ENCODE measurements at places on chromosomes 3 and 15. TPM values are rescaled to one million over a fixed set of nuclear protein-coding genes. Genes with fewer than 3 reads are reported as not detected.
A peak's percentile ranks its signal among the peaks of the same experiment; 100 is the strongest.

DNA sequence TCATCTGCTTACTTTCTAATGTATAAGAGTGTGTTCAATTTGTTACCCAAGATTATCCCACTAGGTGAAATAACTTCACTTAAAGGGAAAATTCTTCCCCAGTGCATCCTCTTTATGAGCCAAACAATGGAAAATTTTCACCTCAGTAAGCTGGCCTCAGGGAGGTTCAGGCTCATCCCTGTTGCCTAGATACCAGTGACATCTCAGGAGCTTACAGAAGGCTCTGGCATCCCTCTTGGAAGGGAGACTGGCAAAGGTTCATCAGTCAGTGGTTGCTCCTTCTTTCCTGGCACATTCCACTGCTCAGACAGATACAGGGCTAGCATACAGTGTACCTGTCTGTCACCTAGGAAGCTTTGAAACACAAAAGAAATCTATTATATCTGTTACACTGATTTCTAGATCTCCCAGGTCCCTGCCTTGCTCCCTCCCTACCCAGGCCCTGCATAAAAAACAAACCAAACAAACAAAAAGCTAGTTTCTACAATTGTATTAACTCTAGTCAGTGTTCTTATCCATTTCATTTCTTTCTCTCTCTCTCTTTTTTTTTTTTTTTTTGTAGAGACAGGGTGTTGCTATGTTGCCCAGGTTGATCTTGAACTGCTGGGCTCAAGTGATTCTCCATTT, 1.7 kb downstream of the IP6K2 start:
- H3K4me1 ChIP-seq: peaks cover 40% of the 10 kb centered on the region
- peak overlapping the region; percentile 83 for H3K27ac ChIP-seq
- no peak for DNase-seq
- H3K27me3 ChIP-seq: peaks cover 14% of the 10 kb centered on the region

DNA sequence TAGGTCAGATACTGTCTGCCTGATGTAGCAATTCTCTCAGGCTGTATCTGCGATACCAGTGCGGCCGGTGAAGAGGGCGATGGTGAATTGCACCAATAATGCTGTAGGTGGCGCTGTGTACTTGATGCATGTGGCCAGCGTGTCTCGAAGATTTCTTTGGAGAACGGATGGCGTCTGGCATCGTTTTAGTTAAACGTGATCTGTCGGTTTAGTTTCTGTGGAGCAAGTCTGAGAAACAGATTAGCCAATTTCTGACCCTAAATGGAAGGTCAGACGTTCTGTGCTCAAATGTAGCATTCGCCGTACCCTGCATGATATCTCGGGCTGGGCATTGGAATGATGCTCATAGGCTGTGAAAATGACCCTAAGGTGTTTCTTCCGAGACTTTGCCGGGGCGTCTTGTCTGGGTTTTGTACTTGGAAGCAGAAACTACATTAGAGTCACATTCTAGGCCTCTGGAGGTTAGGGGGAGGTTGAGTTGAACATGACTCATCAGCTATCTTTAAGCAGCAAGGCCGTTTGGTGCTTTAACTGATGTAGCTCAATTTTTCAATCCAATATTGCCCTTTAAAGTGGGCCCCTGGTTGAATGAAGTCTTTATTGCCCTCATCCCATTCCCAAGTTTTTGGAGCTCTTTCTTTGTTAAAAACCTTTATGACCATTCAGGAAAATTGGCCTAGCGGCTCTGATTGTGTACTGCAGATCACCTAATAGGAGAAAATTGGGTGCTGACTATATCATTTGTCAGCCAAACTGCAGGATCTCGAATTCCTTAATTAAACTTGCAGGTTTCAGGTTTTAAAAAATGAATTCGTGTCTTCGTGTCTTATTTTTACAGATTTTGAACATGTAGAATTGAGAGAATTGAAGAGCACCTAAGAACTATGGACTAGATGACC, 80.0 kb downstream of the SQOR start:
- no peaks in the 10 kb centered on the region for H3K36me3 ChIP-seq
- peak; percentile 81 for DNase-seq
- peaks cover 8% of the 10 kb centered on the region for H3K4me1 ChIP-seq
- no peak overlapping the region for H3K27ac ChIP-seq
- no peaks in the 10 kb centered on the region for H3K27me3 ChIP-seq
- no peak overlapping the region for H3K4me3 ChIP-seq

GRCh38 chr3:171895900-171896299, 52.8 kb downstream of the TMEM212 start:
- peaks cover 23% of the 10 kb centered on the region for H3K4me1 ChIP-seq
- no peaks in the 10 kb centered on the region for H3K27me3 ChIP-seq
- H3K4me3 ChIP-seq: no peak overlapping the region
- no peaks in the 10 kb centered on the region for H3K36me3 ChIP-seq
- H3K27ac ChIP-seq: no peak overlapping the region

DNA sequence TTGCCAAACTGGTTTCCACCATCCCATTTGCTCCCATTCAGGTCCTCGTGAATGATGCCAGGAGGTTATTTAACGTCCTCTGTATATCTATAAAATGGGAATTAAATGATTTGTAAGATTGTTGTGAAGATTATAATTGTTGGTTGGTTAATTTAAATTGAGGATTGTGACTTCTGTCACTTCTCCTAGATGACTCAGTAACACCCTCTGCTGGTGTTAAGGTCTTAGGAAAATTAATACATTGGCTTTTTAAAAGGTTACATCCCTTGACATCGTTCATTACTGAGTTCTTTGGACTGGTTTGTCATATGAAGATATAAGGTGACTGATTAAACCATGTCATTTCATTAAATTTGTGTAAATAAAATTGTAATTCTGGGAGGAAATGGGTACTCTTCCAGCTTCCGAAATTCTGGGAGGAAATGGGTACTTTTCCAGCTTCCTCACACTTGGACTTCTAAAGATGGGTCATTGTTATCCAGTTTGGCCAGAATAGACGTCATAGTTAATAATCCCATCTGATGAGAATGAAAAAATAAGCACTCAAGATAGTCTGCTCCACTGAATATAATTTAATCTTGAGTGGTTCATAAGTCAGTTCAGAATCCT, 33.3 kb upstream of the PAQR5 start:
- H3K27ac ChIP-seq: no peak overlapping the region
- no peak overlapping the region for H3K4me3 ChIP-seq
- DNase-seq: no peak
- no peaks in the 10 kb centered on the region for H3K36me3 ChIP-seq
- no peaks in the 10 kb centered on the region for H3K27me3 ChIP-seq

DNA sequence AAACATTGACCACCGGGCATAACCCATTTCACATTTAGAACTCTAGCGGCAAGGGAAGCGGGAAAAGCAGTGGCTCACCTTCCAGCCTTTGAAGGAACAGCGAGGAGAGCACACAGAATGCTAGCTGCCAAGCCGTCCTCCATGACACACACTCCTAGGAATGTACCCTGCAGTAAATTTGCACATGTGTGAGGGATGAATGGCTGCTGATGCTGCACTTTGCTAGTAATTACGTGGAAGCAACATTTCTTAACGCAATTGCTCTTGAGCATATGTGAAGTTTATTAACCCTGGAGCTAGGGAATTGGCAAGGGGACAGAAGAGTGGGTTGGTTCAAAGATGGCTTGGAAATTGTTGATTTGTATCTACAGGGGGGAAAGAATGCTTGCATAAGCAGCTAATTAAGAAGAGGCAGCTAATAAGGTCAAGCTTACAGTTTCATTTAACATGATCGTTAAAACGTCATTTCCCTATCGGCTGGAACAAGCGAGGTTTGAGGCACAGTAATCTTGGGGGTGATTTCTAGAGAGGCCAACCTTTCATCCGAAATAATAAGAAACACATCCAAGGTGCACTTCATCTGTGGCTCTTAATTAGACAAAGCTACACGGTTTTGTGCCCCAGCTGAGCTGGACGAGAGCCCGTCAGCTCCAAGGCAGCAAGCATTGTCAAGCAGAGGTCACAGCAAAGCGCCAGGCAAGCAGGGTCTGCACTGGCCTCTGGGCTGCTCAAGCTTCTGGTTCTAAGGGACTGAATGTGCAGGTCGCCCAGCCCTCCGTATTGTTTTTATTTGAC, 123.4 kb downstream of the CHSY1 start:
- peaks cover 27% of the 10 kb centered on the region for H3K4me1 ChIP-seq
- no peak overlapping the region for H3K4me3 ChIP-seq
- DNase-seq: no peak
- H3K27me3 ChIP-seq: no peaks in the 10 kb centered on the region
- no peak overlapping the region for H3K27ac ChIP-seq

GRCh38 chr3:185272033-185272432, 18.2 kb upstream of the EHHADH start:
- H3K4me1 ChIP-seq: 0 out of 2 replicates have a peak, but pooled peaks cover 2% of the 10 kb centered on the region
- DNase-seq: no peak
- H3K27me3 ChIP-seq: peaks cover 11% of the 10 kb centered on the region

DNA sequence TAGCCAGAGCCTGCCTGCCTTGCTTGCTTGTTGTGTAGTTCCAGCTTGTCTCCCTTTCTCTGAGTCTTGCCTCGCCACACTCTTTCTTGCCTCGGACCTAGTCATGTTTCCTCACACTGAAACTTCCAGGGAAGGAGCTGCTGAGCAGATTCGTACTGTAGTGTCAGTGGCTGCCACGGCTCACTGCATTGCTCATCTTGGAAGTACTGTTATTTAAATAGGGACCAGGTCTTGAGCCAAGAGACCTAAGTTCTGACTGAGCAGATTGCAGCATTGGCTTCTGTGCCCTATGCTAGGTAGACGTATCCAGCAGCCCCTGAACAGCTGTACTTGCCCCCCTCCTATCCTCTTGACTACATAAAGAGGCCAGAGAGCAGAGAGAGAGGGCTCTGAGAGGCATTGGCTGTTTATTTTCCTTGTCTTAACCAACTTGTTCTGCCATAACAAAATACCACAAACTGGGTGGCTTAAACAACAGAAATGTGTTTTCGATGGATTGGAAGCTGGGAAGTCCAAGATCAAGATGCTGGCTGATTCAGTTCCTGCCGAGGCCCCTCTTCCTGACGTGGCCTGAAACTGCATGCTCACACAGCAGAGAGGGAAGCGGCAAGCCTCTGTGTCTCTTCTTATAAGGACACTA, 5.8 kb upstream of the RARRES1 start:
- H3K36me3 ChIP-seq: peaks cover 12% of the 10 kb centered on the region
- peaks cover 6% of the 10 kb centered on the region for H3K27me3 ChIP-seq
- no peak overlapping the region for H3K4me3 ChIP-seq
- no peak overlapping the region for H3K27ac ChIP-seq
- H3K4me1 ChIP-seq: no peaks in the 10 kb centered on the region

- no peak overlapping the region for H3K4me3 ChIP-seq
- no peaks in the 10 kb centered on the region for H3K36me3 ChIP-seq
- DNase-seq: no peak
- no peaks in the 10 kb centered on the region for H3K27me3 ChIP-seq
These were observed 82.0 kb upstream of the SOX2 start for GRCh38 chr3:181629711-181630110.

DNA sequence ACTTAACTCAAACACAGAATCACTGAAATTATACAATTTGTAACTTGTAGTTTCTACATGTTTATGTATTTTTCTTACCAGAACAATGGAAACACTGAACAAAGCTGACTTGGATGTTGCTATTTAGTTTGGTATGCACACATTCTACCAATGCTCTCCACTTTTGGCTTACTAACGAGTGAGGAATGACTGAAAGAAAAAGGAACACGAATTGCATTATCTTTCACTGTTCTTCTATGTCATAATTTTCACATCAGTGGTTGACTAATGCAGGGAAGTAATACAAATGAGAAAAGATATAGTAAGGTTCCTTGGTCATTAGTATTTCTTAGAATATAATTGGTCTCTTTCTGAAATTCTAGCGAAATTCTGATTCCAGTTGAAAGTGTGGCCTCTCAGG, 9.8 kb upstream of the CNTN3 start:
- H3K27me3 ChIP-seq: no peaks in the 10 kb centered on the region
- no peaks in the 10 kb centered on the region for H3K36me3 ChIP-seq
- no peaks in the 10 kb centered on the region for H3K4me1 ChIP-seq
- DNase-seq: no peak
- no peak overlapping the region for H3K27ac ChIP-seq

DNA sequence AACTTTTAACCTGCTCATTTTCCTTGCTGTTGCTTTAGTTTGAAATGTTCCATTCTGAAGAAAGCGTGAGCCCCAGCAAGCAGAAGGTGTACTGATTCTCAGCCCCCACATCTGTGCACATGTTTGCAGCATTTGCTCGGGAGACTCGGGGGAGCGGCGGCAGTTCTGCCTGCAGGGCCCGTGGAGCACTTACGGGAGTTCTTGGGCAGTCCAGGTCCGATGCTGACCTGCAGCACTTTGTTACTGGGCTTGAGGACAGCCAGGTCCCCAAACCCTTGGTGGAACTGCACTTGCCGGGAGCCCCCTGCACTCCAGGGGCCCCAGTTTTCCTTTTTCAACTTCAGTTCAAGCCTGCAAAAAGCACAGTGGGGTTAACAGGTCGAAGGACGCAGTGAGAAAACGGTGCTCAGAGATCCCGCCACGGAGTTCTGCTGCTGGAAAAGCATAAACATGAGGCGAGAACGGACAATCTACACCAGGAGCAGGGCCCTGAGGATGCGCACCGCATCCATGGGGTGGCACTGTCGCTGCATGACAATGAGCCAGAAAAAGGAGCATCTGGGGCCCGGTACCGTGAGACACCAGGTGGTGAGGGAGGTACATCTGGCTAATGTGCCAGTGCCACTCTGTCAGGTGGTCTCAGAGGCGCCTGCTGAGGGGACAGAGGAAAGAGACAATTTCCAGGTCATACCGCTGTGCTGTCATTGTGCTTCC, 45.6 kb upstream of the LDHAL6B start:
- peak; percentile 74 for DNase-seq
- no peaks in the 10 kb centered on the region for H3K27me3 ChIP-seq
- H3K27ac ChIP-seq: 0 out of 2 replicates have a peak overlapping the region, but pooled peaks have one; percentile 41
- no peak overlapping the region for H3K4me3 ChIP-seq
- peaks cover 43% of the 10 kb centered on the region for H3K36me3 ChIP-seq
- peaks cover 13% of the 10 kb centered on the region for H3K4me1 ChIP-seq

- H3K4me1 ChIP-seq: peaks cover 64% of the 10 kb centered on the region
- peak overlapping the region; percentile 73 for H3K27ac ChIP-seq
- H3K36me3 ChIP-seq: peaks cover 25% of the 10 kb centered on the region
- H3K27me3 ChIP-seq: no peaks in the 10 kb centered on the region
- DNase-seq: no peak
These were observed 1.9 kb downstream of the SETD5 start for GRCh38 chr3:9399337-9399703.

DNA sequence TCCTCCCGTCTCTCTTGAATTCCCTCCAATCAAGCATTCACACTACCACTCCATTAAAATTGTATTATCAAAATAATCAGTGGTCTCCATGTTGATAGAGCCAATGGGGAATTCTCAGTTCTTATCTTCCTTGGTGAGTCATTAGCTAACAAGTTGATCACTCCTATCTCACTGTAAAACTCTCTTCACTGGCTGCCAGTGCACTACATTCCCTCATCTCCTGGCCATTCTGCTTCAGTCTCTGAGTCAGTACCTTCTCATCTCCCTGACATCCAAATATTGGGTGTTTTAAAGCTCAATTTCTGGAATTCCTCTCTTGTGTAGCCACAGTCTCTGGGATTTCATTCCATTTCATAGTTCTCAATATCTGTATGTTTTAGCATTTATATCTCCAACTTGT, 175.2 kb downstream of the ALDH1A2 start:
- H3K4me3 ChIP-seq: no peak overlapping the region
- H3K27ac ChIP-seq: no peak overlapping the region
- no peaks in the 10 kb centered on the region for H3K4me1 ChIP-seq
- no peaks in the 10 kb centered on the region for H3K36me3 ChIP-seq

GREM1 gene
- 0.71 TPM for total RNA-seq

SLITRK3 gene
- 4.4 TPM for total RNA-seq

LYZL4 gene
- not detected for total RNA-seq

THAP10 gene
- 3.4 TPM for total RNA-seq
